ENCODE measurements at places on chromosomes 7 and 10.

DNA sequence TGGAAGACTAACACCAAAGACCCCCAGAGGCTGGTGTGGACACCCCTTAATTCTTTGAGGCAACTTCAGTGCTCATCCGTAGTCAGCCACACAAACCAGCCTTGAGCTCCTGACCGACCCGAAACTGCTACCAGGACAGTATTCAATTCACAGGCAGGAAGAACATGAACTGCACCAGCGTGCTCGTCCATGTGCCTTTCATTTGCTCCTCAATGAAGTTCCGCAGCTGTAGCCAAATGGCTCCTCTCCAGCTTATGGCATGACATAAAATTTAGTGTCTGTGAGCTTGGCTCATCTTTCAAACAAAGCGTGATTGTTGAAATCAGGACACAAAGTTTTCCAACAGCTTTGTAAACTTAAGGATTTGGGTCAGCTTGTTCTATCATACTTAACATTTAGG lies 144.1 kb upstream of the FAM171A1 start:
- DNase-seq = no peak

GRCh38 chr7:97024209-97025129 lies at the start of gene DLX5:
TSS of gene DLX5 (minus strand) at chr7:97024831. CDS start at chr7:97024623, 208 bp downstream.
- no peak for DNase-seq

DNA sequence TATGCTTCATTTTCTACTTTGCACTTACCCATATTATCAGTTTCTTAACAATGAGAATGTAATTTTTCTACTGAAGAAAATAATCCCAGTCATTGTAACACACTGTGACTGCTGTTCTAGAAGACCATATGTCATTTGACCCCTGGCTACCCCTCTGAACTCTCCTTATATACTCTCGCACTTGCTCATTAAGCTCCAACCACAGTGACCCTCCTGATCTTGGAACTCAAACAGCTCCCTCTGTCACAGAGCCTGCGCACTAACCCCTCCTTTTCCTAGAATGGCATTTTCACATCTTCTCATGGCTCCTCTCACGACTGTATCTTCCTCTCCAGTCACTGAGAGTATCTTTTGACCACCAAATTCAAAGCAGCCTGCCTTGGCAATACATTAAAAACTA lies 169.7 kb downstream of the CACNA2D1 start:
- DNase-seq = no peak

DNA sequence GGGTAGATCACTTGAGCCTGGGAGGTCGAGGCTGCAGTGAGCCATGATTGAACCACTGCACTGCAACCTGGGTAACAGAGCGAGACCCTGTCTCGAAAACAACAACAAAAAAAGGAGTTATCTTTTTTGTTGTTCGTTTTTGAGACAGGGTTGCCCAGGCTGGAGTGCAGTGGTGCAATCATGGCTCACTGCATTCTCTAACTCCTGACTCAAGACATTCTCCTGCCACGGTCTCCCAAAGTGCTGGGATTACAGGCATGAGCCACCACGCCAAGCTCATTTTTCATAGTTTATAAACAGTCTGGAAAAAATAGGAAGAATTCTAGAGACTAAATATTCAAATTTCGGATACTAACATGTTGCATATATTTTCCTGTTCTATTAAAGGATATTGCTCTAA lies 29.4 kb downstream of the SFXN4 start:
- DNase-seq = no peak
